ENCODE measurements at places on chromosomes 4 and X.

- no peak for DNase-seq
Observed at GRCh38 chr4:74447636-74448233, 2.8 kb downstream of the AREG start.

- no peak for DNase-seq
Observed at GRCh38 chr4:87171944-87172343, 48.5 kb downstream of the KLHL8 start.

GRCh38 chr4:72471816-72472215 lies 97.2 kb downstream of the ADAMTS3 start:
- DNase-seq: no peak

- no peak for DNase-seq
Observed at GRCh38 chrX:27915617-27916016, 65.6 kb downstream of the DCAF8L1 start.

DNA sequence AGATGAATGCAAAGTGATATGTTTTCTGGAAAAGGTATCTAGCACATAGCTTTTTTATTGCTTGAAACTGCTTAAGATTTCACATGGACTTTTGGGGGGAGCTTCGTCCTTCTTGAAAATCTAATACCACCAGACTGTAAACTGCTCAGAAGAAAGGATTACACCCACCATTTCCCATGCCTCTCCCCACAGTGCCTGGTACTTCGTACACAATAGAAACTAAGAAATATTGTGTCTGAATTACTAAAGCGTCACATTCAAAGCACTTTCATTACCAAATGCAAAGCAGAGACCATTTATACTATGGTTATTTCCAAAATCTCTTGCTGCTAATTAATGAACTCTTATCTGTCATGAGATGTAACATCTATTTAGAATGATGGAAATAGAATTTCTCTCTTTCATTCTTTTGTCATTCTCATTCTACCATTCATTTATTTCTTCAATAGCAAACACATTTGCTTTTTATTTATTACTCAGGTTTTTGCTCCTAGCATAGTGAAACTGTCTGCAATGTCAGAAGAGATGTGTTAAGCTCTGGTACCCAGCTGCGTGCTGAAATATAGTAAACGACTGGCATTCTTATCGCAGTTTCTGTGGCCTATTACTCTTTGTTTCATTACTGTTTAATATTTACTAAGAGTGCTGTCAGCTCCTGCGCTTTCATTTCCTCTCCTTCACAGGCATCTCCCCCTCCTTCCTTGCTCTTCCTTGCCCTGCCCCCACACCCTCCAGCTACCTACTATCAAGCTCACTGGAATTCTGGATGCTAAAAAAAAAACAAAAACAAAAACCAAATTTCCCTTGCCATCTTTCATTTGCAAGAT lies 51.4 kb upstream of the RAPGEF2 start:
- DNase-seq: no peak

- no peak for DNase-seq
Observed at GRCh38 chr4:182764642-182765041, 152.5 kb downstream of the DCTD start.

DNA sequence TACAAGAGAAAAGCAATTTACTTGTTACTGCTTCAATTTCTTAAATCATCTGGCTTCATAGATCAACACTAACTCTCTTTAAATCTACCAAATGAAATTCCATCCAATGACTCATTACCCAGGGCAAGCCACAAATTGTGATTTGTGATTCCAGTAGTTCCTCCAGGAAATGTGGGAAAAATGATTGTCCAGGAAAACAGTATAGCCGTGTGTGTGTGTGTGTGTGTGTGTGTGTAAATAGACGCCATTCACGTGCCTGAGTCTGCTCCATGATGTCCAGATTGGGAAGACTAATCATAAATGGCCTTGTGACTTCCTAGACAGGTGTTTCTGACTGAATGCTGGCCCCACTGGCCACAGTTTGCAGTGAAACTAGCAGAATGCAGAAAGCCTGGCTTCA lies 121.3 kb downstream of the HS6ST2 start:
- DNase-seq: peak; percentile 69

DNA sequence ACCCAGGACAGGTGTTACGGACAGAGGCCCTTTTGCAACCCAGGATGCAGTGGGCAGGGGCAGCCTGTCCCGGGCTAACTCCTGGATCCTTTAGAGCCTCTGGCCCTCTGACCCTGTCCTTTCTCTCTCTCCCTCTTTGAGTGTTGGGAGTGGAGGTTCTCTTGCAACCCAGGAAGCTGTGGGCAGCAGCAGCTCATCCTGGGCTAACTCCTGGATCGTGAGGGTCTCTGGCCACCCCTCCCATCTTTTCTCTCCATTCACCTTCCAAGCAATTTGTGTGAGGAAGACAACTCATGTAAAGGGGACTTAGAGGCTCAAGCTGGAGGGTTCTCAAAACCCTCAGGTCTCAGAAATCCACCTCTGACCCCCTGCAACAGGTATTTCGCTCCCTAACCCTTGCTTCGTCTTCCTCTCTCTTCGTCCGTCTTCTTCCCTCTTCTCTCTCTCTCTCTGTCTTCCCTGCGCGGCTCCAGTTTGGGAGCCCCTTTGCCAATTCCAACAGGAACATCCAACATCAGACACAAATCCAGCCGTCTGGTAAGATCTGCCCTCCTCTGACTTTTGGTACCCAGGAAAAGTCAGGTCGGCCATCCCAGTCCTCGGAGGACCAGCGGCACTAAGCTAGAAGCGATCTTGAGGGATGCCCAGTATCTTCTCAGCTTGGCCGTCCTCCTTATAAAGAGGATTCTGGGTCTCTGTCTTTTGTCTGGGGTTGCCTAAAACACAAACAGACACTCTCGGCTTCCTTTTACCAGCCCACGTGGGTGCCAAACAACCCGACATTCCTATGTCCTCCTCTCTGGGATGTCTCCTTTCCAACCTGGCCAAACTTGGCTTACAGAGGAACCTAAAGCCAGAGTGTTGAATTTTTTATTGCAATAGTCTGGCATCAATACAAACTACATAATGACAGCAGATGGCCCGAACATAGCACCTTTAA lies 7.9 kb downstream of the ASMTL start:
- no peak for DNase-seq

- DNase-seq: no peak
Observed at GRCh38 chr4:120617171-120617570, 305.4 kb downstream of the PRDM5 start.

GRCh38 chr4:73653695-73654106 lies 33.5 kb upstream of the RASSF6 start:
- peak; percentile 89 for DNase-seq

GRCh38 chr4:124708517-124709300 lies 3.8 kb downstream of the ANKRD50 start:
- DNase-seq: peak; percentile 16

DNA sequence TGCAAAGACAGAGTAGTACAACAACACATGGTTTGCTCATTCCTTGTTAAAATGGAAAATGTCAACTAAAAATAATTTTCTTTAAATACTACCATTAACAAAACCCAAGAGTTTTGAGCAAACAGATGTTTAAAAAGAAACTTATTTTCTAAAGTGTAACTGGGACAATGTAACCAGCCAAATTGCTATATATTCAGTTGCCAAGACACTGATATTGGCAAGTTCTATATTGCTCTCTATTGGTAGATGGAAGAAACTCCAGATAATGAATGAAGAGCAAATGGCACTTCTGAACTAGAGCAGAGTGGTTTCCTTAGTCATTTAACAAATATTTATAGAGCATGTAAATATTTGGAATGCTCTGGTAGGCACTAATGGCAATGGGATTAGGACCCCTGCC lies 966.2 kb downstream of the RPA4 start:
- no peak for DNase-seq

- DNase-seq: peak; percentile 18
Observed at GRCh38 chr4:100100985-100101384, 89.3 kb downstream of the DDIT4L start.

DNA sequence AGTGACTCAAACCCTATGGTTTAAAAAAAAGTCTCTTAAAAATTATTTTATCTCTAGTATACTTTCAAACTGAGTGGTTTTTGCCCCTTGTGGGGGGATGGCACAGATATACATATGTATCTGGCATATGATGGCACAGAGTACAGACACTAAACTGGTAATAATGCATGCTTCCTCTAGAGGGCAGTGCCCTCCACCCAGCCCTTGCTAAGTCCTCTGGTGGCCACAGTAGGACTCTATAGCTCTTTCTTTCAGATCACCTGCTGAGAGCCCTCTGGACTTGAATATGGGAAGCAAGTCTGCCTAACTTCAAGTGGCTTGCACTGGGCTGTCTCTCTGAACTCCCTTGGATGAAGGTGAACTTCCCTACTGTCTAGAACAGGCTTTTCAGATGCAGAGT lies 66.3 kb downstream of the TSPAN7 start:
- peak; percentile 38 for DNase-seq

GRCh38 chrX:66163849-66164411 lies at the start of gene HEPH:
Gene HEPH (plus strand): TSS chrX:66164247. CDS start chrX:66170571, 6,324 bp downstream.
- no peak for DNase-seq

GRCh38 chrX:36908801-36909675 lies 99.1 kb upstream of the FAM47C start:
- no peak for DNase-seq

- DNase-seq: no peak
Observed at GRCh38 chr4:37659696-37660095, 26.5 kb downstream of the RELL1 start.

DNA sequence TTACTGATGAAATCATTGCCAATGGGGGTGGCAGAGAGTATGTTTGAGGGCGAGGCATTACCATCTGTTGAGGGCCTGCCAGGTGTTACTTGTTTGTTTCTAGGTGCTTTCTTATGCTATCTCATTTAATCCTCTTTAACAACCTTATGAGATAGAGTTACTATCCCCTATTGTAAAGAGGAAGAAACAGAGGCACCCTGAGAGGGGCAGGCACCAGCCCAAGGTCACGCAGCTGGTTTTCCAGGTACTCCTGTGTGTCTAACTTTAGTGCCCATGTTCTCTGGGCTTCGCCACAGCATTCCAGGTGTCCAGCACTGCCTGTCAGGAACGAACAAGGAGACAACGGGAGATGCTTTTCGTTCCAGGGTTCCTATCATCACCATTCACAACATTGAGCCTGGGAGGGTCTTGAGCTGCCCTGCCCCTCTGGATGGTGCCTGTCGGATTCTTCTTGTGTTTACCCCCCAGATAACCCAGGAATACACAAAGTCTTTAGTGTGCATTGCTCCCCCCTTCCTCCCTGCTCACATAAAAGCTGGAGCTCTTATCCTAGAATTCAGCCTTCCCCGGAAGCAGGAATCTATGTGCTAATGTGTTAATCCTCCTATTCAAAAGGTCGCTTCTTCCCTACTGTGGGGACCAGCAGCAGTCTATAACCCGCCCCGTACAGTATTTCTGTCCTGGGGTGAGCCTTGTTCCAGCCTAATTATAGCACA lies 24.9 kb upstream of the GPC4 start:
- peak; percentile 13 for DNase-seq

- DNase-seq: peak; percentile 65
Observed at GRCh38 chr4:123976285-123976684, 579.7 kb downstream of the SPRY1 start.

DNA sequence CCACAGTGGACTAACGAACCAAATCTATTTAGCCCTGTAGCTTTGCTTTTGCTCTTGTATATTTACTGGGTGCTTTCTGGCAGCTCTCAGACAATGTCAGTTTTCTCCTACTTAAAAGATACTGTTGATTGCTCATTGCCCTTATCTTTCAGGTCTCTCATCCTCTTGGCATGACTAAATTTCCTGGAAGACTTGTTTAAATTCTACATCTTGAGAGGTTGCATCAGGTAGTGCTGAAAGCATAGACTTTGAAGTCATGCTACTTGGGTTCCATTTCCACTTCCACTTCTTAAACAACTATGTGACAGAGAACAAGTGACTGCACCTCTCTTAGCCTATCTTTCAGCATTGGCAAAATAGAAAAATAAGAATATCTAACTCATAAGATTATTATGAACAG lies 8.4 kb downstream of the TDO2 start:
- DNase-seq: no peak

- no peak for DNase-seq
Observed at GRCh38 chr4:4460759-4461158, 73.9 kb downstream of the NSG1 start.

- DNase-seq: no peak
Observed at GRCh38 chr4:47017494-47017893, 13.9 kb upstream of the GABRB1 start.

DNA sequence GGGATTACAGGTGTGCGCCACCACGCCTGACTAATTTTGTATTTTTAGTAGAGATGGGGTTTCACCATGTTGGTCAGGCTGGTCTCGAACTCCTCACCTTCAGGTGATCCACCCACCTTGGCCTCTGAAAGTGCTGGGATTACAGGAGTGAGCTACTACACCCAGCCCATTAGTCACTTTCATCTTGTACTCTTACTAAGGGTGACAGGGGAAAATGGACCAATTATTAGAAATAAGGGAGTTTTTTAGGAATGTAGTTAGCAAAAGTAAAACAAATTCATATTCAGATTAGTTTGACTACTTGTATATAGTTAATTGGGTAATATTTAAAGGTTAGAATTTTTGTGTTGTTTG lies 26.1 kb downstream of the SMARCA5 start:
- DNase-seq: no peak

DNA sequence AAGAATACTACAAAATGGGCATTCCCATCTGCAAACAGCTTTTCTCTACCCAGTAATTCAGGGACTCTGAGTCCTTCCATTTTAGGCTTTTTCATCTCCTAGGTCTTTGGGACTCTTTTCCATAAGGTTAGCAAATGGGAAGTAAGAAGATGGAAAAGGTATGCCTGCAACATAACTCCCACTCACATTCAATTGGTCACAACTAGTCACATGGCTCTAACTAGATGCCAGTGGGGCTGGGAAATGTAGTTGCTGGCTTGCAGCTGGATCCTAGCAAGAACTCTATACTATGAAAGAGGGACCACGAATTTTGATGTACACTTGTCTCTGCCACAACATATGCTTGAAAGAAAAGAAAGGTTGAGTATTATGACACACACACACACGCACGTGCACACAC lies 954.9 kb upstream of the FTHL17 start:
- DNase-seq: no peak

DNA sequence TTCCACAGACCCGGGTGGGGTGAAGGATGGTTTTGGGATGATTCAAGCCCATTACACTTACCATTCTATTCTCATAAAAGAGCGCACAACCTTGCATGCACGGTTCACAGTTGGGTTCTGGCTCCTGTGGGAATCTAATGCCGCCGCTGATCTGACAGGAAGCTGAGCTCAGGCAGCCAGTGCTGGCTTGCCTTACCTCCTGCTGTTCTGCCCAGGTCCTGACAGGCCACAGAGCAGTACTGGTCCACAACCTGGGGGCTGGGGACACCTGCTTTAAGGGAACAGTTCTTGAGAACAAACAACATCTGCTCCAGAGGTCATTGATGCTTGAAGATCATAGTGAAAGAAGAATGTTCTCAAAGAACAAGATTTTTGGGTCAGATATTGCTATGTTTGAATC lies 8.0 kb upstream of the HS3ST1 start:
- no peak for DNase-seq

- DNase-seq: peak; percentile 70
Observed at GRCh38 chr4:28686618-28687017, 1826.0 kb downstream of the STIM2 start.

GRCh38 chr4:155405059-155405458 lies 28.3 kb upstream of the MAP9 start:
- DNase-seq: no peak

- DNase-seq: no peak
Observed at GRCh38 chrX:110097920-110098319, 95.0 kb downstream of the TMEM164 start.

- DNase-seq: no peak
Observed at GRCh38 chrX:43968359-43968781, 4.8 kb downstream of the NDP start.
